Astrocyte of the spinal cord (primary cell): ENCODE measurements at places on chromosomes 1 and 21.

GRCh38 chr21:36945496-36946138, 20.9 kb downstream of the HLCS start:
- no peak for DNase-seq

DNA sequence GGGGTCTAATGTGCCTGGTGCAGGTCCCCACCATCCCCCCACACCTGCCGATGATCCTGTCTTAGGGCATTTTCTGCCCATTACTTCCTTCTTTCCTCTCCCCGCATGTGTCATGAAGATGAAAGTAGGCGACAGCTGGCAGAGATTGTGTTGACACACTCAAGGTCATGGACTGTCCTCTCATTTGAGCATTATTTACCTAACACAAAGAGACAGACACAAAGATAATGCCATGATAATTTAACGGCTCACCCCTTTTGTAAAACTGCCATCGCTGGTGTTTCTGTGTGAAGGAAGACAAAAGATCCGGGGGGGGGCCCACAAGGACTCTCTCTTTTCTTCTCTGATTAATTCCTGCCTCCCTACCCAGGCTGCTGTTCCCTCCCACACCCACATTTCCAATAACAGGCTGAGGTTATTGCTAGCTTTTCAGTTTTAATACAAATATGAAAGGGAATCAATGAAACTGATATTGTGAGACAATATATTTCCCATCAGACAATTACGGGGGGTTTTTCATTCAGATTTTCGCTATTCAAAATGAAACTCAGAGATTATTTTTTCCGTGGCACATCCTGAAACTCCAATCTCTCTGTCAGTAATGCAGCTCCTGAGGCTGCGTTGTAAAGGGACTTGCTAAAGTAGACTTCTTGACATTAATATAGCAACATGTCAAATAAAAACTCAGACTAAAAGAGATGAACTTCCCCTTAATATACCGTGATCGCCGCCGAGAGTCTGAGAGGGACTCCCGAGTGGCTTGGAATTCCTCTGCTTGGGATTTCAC, 561.1 kb downstream of the NPHP4 start:
- no peak for DNase-seq

DNA sequence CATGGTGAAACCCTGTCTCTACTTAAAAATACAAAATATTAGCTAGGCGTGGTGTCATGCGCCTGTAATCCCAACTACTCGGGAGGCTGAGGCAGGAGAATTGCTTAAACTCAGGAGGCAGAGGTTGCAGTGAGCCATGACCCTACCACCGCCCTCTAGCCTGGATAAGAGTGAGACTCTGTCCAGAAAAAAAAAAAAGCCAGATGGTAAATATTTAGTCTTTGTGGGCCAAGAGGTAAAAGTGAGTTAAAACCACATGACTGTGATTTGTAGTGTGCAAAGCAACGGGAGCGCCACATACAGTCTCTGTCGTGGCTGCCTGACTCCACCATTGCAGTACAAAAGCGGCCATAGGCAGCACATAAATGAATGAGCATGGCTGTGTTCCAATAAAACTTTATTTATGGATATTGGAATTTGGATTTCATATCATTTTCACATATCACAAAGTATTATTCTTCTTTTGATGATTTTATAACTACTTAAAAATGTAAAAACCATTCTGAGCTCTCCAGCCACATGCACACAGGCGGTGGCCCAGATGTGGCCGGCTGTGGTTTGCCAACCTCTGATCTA, 51.8 kb upstream of the CASZ1 start:
- DNase-seq = no peak

DNA sequence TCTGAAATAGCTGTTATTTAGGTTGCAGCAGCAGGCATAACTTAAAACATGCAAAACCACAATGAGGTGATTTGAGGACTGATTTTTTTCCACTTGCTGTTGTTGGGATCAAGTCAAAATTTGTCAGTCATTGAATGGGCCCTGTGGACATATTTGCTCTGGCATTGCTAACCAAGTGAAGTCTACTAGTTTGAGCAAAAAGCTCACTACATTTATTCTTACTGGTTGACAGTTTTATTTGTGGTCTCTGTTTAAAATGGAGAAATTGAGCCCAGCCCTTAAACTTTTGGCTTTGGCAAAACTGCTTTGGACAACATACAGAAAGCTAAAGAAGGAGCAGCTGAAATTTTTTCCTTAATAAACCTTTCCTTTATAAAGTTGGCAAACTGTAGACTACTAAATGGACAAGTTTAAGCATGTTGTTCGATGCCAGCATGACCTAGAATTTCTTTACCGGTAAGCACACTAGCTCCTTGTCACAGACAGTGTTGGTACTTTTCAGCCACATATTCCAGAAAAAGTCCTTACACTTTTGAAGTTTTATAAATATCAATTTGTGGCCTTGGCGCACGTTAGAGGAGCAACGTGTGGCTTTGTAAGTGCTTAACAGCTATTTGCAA, 234.6 kb downstream of the USP25 start:
- peak; percentile 27 for DNase-seq

GRCh38 chr21:39715804-39716397, 29.1 kb upstream of the IGSF5 start:
- peak; percentile 46 for DNase-seq

GRCh38 chr1:114473796-114474195, 37.2 kb downstream of the TRIM33 start:
- DNase-seq = no peak

GRCh38 chr1:15992187-15992553, 11.9 kb upstream of the SRARP start:
- no peak for DNase-seq

GRCh38 chr21:38013741-38014140, 97.5 kb upstream of the KCNJ6 start:
- no peak for DNase-seq

GRCh38 chr1:114335273-114335672, 175.7 kb downstream of the TRIM33 start:
- DNase-seq = no peak

DNA sequence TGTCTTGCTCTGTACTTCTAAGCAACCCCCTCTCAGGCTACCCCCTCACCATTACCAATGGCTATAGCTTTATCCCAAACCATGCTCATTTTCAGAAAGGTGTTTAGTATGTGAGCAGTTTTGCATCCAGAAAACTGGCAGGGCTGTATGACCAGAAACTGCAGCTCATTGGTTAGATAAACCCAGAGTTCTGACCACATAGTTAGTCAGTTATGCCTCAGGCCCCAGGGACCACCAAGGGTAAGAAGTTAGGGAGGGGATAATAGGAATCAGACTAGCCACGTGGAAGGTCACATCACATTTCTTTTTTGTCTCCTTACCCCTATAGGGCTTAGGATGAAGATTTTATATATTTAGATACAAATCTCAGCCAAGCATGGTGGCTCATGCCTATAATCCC, 1.2 kb downstream of the ITGA10 start:
- peak; percentile 49 for DNase-seq

DNA sequence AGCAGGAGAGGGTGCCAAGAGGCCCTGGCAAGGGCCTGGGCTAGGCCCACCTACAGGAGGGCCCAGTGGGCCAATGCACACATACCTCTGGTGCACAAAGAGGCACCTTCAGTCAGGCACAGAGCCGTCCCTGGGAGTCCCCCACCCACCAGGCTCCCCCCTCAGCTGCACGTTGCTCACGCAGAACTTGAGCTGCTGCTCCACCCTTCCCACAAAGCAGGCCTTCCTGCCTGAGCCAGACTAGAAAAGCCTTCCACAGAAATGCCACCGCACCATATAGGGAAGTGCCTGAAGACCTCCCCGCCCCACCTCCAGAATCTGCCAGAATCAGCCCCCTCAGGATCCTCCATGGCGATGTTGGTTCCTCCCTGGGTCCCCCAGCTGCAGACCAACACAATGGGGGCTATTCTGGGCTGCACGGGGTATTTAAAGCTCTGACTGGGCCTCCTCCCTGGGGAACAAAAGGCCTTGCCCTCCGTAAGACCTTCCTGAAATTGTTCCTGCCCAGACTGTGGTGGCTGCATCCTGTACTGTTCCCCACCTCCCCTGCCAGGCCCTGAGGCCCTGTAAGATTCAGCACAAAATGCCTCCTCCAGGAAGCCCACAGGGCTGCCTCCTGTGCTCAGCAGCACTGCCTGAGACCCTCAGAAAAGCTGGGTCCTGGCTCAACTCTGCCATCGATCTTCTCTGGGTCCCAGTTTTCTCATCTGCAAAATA, 27.2 kb downstream of the HSPG2 start:
- peak; percentile 59 for DNase-seq

GRCh38 chr1:70487910-70488665, 77.0 kb downstream of the CTH start:
- peak; percentile 43 for DNase-seq

DNA sequence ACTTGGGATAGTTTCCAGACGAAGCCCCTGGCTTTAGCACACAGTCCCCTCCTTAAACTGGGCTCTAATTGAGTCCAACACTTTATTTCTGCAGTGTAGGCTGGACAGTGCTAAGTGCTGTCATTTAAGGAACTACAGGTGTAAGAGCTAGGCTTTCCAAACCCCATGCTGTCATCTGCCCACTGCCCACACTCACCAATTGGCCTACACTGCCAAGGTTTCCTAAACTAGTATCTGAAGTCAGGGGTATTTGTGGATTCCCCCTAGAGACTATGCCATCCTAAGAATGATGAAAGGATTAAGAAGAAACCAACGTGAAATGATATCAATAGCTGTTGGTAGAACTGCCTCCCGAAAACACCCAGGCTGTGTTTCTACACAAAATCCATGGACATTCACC, 160.9 kb downstream of the TBX15 start:
- DNase-seq = no peak
